ENCODE measurements at places on chromosomes 6 and 20. TPM values are rescaled to one million over a fixed set of nuclear protein-coding genes. Genes with fewer than 3 reads are reported as not detected.

Gene MUC22
- total RNA-seq, result not detected

Gene GSTA3
- 15.3 TPM for total RNA-seq

Gene PROKR2
- not detected for total RNA-seq

Gene DLK2
- 46.1 TPM for total RNA-seq

Gene OXT
- total RNA-seq, result not detected

Gene TSHZ2
- total RNA-seq, result 8.1 TPM
